Fibroblast of mammary gland (primary cell): ENCODE measurements at places on chromosomes 5 and 9.

- DNase-seq = no peak
Measured at GRCh38 chr5:112205846-112206245, 213.2 kb downstream of the EPB41L4A start.

DNA sequence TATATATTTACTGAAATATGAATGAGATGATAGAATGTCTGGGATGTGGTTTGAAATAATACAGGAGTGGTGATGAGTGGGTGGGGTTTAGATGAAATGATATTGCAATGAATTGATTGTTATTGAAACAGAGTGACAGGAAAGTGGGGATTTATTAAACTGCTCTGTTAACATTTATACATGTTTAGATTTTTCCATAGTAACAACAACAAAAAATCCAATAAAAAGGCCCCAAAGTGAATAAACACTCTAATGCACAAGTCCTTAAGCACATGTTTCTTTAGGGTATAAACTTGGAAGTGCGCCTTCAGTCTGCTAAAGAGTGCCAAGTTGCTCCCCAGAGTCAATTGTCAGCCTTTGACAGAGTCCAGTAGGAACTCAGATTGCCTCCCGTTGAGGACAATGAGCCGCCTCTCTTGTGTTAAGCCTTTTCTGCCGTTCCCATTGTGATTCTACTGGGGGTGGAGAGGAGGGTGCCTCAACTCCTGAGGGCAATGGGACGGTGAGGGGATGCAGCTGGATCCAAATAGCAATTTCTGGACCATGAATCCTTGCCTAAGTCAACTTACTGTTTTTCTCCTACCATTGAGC is 112.3 kb downstream of the SLC28A3 start:
- no peak for DNase-seq

DNA sequence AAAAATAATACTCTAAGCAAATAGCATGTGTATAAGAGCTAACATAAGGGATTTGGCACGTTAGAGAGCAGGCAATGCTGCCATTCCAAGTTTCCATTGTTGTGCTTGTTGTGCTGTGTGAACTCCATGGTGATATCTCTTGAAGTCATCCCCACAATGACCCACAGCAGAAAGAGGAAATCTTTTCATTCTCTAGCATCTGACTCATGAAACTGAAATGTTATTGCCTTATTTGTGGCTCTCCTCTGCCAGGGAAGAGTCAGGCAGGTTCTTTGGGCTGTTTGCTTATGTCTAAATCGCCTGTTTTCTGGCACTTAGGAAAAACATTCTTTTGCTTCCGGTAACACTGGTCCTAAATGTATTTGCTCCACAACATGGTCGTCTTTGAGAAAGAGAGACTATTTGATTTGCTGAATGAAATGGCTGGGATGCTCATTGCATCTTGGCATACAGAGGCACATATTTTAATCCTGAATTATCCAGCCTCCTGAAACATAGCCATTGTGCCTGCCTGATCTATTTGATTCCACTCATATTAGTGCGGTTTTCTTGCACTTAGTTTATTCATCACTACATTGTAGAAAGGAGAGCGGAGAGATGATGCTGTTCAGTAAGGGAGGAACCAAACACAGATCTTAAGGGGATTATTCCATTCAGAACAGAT is 188.8 kb downstream of the CSNK1G3 start:
- DNase-seq = peak; percentile 95

DNA sequence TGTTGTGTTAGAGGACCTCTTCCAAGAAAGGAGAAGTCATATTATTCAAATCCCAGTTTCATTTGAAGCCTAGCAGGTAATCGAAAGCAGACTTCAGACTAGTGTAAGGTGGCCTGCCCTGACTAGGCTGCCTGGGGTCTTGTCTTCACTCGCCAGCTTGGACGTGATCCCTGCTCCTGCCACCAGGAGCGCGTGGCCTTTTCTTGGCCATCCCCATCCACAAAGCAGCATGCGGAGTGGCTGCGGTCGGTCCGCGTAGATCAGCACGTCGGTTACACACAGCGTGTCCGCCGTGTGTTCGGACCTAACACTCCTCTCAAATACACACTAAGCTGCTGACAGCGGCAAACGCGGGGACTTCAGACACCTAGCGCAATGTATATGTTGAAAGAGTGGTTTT is 37.3 kb downstream of the CFAP77 start:
- no peak for DNase-seq

- peak; percentile 49 for DNase-seq
Measured at GRCh38 chr9:83238871-83239640, 176.1 kb upstream of the RASEF start.

DNA sequence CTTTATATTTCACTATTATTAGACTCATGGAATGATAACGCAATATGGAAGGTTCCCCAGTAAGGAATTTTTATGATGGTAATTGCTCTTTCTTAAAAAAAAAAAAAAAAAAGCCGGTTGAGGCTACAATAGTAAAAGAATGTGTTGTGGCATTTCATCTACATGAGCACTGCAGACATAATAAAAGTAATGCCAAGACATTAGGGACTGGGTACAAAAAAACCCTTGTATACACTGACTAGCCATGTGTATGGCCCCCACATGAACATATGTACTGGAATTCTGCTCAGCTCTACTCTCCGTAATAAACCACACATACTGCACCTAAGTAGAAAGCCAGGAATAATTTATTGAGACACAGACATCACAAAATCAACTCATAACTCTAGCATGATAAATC is 218.4 kb downstream of the ADAMTS6 start:
- no peak for DNase-seq

GRCh38 chr5:8953016-8953415 is 592.9 kb downstream of the SEMA5A start:
- no peak for DNase-seq

GRCh38 chr5:107356891-107357290 is 313.8 kb downstream of the EFNA5 start:
- no peak for DNase-seq

DNA sequence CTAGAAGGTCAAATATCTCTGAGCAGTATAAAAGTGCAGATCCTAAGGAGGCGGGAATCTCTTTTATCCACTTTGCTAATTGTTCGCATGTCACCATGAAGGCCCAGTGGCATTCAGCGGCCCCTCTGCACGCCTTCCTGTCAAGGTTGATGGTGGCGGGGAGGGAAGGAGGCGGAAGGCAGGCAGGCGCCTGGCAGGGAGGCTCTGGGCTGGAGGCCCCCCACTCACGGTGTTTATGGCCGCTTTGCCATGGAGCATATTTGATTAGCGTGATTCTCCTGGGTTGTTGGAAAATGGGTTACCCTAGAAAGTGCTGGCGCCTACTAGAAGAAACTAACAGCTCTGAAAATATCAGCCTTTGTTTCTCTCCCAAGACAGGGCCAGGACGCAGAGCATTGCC is 209.6 kb downstream of the FSTL4 start:
- DNase-seq = no peak

- DNase-seq = no peak
Measured at GRCh38 chr5:160787240-160787639, 64.8 kb downstream of the ATP10B start.

GRCh38 chr5:36637101-36637500 is 30.7 kb downstream of the SLC1A3 start:
- DNase-seq = no peak

- no peak for DNase-seq
Measured at GRCh38 chr5:6545036-6545693, 87.7 kb downstream of the NSUN2 start.

DNA sequence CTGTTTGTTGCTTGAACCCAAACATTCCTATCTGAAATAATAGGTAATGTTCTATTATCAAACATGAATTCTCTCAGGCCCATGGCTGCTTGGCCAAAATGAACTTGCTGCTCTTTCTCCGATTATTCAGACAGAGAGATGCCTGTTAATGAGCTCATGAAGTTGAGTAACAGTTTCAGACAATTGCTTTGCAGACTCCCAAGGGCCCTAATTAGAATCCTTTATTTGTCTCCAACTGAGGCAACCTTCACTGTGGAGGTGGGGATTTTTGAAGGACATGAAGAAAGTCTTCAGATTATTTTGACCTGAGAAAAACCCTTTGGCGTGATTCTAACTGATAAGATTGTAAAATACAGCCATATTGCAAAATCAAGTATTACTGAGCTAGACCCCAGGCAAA is 466.7 kb downstream of the NFIB start:
- peak; percentile 36 for DNase-seq

GRCh38 chr5:174211277-174211626 is 165.7 kb downstream of the NSG2 start:
- DNase-seq = no peak

GRCh38 chr5:59287884-59288283 is 605.6 kb downstream of the PDE4D start:
- DNase-seq = no peak

DNA sequence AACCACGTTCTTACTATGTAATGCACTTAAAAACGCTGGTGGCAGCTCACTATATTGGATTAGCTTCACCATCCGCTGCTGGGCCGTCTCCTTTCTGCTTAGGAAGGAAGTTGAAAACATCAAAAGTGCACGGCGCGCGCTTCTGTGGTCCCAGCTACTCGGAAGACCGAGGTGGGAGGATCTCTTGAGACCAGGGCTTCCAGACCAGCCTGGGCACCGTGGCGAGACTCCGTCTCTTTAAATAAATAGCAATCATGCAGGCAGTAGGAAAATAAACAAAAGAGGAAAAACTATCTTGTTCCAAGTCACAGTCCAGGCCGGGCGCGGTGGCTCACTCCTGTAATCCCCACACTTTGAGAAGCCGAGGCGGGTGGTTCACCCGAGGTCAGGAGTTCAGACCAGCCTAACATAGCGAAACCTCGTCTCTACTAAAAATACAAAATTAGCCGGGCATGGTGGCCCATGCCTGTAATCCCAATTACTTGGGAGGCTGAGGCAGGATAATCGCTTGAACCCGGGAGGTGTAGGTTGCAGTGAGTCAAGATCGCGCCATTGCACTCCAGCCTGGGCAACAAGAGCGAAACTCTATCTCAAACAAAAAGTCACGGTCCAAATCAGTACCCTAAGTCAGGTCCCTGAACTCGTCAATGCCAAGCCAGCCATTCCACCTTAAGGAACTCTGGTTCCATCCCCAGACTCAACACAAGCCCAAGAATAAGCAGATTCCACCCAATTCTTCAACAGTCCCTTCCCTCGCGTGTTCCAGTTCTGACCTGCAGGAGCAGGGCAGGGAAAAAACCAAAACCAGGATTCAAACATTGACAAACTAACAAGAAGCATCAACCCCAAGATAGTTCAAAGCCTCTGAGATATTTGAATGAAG is 1.0 kb upstream of the GOLGA1 start:
- peak; percentile 53 for DNase-seq

GRCh38 chr5:55438998-55439397 is 95.8 kb downstream of the PLPP1 start:
- DNase-seq = peak; percentile 69

DNA sequence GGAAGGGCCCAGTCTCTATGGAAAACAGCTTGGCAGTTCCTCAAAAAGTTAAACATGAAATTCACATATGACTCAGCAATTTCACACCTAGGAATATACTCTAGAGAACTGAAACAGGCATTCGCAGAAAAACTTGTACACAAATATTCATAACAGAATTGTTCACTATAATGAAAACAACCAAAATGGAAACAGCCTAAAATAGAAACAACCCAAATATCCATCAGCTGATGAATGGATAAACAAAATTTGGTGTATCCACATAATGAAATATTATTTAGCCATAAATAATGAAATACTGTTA is 4.8 kb upstream of the GPR150 start:
- peak; percentile 28 for DNase-seq

GRCh38 chr5:153774686-153775085 is 264.0 kb downstream of the FAM114A2 start:
- no peak for DNase-seq

DNA sequence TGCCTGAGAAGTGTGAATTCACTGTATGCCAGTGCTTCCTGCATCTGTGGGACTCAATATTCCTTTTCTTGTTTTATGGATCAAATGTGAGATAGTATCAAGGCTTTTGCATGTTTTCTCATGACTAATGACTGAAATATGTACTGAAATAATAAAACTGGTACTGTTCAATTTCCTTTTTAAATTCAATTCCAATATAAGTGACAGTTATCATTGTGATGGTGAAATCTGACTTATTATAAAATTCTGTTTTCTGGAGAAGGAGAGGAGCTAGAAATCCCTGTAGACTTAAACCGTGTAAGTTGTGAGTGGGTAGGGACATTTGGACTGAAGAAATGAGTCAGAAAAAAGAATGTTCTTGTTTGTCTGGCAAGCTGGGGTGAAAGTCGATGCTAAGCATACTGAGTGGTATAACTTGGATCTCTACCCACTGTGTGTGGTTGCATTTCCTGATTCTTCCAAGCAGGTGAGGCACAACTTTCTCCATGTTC is 245.2 kb downstream of the EFNA5 start:
- peak; percentile 86 for DNase-seq

GRCh38 chr5:1568201-1568979 is 44.6 kb upstream of the LPCAT1 start:
- DNase-seq = peak; percentile 91

GRCh38 chr9:126705767-126706697 is 92.3 kb downstream of the LMX1B start:
- peak; percentile 26 for DNase-seq
